Stimulated activated CD8-positive, alpha-beta memory T cell treated with anti-CD3 and anti-CD28 coated beads, Interleukin-4, amount 100 ng/mL, for 4 hours (primary cell): ENCODE measurements at places on chromosomes 1 and 21.

GRCh38 chr1:7808253-7808844 is 24.3 kb downstream of the PER3 start:
- no peak for DNase-seq

- DNase-seq: no peak
Measured at GRCh38 chr1:91325456-91325855, 79.2 kb downstream of the HFM1 start.

DNA sequence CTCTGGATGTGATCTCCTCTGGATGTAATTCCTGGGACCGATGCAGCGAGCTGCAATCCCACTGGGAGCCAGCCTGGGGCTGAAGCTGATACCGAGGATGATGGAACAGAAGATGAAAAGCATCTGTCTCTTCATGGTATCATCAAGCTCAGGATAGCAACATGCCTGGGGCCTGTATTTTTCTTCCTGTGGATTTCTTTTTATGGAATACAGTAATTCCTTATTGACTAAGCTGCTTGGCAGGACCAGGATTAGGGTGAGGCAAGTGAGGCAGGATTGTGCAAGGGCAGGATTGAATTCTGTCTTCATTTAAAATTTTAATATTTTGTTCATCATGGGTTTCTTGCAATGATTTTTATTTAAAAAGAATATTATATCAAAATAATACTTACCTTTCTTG is 86.6 kb downstream of the SLC25A24 start:
- DNase-seq: no peak

DNA sequence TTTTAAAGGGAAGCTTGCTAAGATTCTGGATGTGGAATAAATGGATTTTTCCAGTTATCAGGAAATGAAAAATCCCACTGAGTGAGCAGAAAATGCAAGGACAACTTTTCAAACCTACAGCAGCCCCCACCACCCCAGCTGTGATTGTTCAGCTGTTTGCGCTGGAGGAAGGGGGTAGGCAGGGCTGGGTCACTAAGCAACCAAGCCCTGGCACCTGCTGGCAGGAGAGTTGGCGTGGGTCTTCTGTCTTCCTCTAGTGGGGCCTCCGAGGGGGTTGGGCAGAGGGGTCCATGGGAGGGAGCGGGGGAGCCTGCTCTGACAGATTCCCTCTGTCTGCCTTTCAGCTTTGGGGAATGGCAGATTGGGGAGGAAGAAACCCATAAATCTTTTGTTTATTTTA is 45.3 kb downstream of the EIF2D start:
- no peak for DNase-seq

GRCh38 chr21:42111811-42112210 is 40.7 kb downstream of the UMODL1 start:
- DNase-seq: no peak
